ENCODE measurements at places on chromosomes 12 and 14.

DNA sequence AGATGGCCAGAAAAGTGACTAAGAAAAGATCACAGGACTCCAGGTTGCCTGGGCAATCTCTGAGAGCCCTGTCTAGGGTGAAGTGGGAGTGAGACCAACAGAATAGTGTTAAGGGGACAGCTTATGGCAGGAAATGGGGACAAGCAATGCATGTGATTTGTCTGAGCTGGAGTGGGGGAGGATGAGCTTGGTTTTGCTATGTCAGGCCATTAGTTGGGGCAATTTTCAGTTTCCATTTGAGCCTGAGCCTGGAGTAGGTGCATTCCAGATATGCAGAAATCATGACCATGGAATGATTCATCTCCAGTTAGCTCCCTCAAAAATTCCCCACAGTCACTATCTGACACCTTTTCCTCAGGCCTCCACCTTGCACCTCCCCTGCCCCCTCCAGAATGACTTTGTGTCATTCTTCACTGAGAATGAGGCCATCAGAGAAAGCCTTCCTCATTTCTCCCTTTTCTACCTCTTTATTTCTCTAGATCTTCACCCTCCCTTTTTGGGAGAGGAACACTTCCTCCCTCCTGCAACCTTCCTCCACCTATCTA lies 150.9 kb upstream of the PLEKHG7 start:
- DNase-seq = no peak

DNA sequence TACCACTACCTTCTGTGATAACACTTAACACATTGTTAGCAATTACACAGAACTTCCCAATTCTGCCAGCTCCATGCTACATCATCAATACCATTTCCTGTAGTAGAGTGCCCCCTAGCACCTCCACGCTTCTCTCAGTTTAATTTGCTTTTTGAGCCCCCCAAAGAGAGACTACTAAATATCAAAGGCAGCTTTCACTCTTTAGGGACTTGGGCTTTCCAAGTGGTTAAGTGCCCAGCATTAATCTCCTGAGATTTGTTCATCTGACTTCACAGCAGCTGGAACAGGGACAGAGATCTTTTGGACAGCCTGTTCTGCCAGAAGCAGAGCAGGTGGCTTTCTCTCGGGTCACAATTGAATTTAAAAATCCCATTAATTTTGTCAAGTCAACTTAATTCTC lies 954.9 kb downstream of the DIO2 start:
- DNase-seq = no peak

DNA sequence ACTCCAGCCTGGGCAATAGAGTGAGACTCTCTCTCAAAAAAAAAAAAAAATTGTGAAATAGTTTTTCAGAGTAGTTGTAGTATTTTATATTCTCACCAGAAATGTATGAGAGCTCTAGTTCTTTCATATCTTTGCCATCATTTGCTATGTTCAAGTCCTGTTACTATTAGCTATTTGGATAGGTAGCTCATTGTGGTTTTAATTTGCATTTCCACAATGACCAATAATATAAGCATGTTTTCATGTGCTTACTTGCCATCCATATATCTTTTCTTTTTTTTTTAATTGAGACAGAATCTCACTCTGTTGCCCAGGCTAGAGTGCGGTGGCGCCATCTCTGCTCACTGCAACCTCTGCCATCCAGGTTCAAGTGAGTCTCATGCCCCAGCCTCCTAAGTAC lies 8.4 kb upstream of the RIPK3 start:
- DNase-seq = no peak

GRCh38 chr12:12379831-12380730 lies 23.2 kb downstream of the BORCS5 start:
- DNase-seq = no peak

DNA sequence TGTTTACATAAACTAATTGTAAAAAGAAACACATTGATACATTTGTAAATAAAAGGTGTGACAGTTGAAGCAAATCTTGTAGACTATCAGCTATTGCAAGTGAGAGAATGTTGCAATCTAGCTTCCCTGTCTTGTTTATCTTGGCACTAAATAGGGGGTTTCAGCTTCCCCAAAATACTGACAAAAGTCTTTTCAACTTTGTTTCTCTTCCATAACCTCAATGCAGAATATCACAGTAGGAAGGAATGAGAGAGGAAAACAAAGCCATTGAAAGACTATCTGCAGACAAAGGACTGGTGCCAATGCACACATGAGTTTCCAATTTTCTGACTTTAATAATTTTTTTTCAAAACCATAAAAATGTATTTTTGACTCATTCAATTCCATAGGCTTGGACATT lies 886.2 kb upstream of the MGAT4C start:
- DNase-seq = no peak

DNA sequence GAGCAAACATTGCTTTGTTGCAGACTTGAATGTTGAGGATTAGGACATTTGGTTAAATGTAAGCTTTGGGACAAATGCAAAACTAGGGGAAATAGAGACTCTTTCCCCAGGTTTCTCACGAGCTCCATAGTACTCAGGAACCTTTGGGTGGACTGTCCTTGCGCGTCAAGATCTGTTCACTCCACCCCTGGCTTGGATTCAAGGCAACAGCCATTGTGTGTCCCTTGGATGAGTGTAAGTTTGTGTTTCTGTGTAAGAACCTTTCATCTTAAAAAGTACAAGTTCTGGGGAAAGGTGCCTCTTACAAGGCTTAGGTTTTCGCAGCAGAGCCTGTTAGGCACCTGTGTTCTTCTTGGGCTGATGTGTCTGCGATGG lies 3.7 kb downstream of the SUSD6 start:
- DNase-seq = no peak

GRCh38 chr12:9813821-9814798 lies 13.2 kb upstream of the KLRF1 start:
- DNase-seq = peak; percentile 83

DNA sequence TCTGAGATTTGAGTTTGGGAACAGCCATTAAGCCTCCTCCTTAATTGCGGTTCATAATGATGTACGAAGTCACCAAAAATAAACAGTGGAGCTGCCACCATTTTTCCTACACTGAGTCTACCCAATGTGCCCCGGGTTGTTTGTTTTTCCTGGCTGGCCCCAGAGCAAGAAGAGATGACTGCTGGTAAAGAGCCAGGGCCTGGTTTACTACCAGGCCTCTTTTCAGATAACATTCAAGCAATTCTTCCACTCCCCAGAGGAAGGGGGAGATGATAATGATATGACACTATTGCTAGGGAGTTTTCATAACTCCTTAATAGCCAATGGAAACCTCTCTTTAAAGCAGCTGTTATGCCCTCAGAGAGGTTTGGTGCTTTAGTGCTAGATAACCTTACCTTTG lies 42.3 kb downstream of the BRAP start:
- peak; percentile 32 for DNase-seq

GRCh38 chr14:58878439-58879139 lies 240.8 kb downstream of the DACT1 start:
- DNase-seq = no peak

DNA sequence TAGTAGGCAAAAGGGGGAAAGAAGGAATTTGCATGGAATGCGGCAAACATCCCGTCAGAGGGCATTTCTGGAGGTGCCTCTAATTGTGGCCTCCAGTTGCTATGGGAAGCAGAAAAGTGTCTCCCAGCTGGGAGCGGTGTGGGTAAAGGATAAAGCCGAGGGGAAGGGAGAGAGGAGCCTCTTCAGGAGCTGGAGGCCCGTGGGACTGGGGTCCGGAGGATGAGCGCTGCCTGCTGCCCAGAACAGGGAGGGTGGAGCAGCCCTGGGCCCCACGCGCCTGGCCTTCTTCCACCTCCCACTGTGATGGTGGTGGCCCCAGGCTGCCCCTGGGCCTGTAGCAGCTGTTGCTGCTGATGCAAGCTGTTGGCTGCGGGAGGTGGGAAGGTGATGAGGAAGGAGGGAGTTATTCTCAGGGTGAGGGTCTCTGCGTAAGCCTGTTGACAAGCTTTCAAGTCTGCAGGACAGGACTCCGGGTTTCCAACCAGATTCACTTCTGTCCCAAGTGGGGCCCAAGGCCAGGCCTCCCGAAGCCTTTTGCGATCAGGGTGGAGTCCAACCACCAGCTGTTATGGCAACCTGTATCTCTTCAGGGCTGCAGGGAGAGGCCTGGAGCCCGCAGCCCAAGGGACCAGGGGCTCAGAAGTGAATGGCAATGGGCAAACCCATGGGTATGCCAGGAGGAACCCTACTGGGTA lies 19.1 kb upstream of the PGF start:
- peak; percentile 43 for DNase-seq

DNA sequence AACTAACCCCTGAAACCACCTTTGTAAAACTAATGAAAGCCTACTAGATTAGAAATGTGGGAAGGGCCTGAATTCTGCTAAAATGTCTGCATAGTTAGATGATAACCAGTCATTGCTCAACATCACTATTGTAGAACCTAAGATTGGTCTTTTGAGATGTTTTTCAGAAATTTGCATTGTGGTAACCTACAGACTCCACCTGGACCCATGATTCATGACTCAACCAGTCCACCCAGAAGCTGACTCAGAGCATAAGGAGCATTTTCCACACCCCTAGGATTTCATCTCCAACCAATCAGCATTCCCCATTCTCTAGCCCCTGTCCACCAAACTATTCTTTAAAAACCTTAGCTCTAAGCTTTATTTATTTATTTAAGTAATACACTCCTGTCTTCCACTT lies 30.4 kb upstream of the CHGA start:
- no peak for DNase-seq

DNA sequence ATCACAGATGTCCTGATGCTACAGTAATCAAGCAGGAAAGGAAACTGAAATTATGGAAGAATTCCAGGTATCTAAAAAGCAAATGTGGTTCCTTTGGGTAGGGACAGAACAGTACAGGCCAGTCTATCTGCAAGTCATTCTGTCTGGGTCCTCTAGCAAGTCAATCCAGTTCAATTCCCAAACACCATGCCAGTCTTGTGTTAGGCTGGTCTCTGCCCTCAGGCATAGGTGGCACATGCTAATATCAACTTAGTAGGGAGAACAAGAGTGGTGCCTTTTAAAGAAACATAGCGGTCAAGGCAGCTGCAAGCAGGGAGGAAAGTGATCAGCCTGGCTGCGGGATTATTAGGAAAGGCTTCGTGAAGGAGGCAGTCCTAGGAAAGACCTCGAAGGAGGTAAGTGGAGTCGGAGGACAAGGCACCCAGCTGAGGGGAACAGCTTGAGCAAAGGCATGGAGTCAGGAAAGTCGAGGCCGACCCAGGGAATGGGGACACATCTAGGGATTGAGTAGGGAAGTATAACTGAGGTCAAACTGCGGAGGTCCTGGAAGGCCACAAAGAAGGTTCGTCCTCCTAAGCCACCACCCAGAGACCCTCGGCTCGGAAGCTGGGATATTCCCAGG lies 3.8 kb upstream of the PLEKHG6 start:
- no peak for DNase-seq

- DNase-seq = no peak
Measured at GRCh38 chr12:11568155-11568761, 81.2 kb upstream of the ETV6 start.

- DNase-seq = no peak
Measured at GRCh38 chr12:25041006-25041741, 92.3 kb upstream of the BCAT1 start.

- DNase-seq = no peak
Measured at GRCh38 chr14:36955376-36955775, 217.0 kb downstream of the SLC25A21 start.

- no peak for DNase-seq
Measured at GRCh38 chr12:49875115-49875720, 28.5 kb downstream of the FAIM2 start.

DNA sequence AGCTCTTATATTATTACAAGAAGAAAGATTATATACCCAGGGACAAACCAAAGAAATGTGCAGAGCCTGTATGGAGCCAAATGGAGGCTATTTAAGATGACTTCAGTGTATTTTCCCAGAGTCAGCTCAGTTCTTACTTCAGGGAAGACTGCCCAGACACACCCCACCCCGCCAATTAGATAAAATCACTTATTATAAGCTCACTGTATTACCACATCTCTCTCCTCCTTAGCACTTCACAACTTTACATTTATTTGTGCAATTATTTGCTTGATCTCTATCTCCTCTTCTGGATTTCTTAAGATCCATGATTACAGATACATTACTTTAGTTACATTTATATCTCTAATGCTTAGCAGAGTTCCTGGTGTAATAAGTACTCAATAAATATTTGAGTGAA lies 24.7 kb upstream of the WDR89 start:
- no peak for DNase-seq

- no peak for DNase-seq
Measured at GRCh38 chr12:106564678-106565329, 18.0 kb upstream of the RFX4 start.

GRCh38 chr14:65101631-65102440 lies 481 bp downstream of the MAX start:
- DNase-seq = peak; percentile 69

- no peak for DNase-seq
Measured at GRCh38 chr14:51929910-51930682, 59.2 kb upstream of the RTRAF start.

DNA sequence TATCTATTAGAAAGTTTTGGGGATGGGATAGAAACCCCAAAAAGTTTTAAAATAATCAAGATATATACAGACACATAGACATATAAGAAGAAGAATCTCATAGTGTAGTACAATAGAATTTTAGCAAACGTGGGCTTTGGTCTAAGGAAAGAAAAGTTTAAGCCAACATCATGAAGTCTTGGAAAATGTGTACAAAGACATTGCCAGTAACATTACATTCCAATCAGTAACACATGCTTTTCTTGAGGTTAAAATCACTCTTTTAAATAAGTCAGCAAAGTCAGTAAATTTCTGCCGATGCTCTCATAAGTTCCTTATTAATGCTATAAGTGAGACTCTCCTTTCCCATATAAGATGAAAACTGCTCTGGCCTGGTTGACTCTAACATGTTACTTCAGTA lies 201.1 kb upstream of the LRIG3 start:
- DNase-seq = no peak

GRCh38 chr12:103884316-103884715 lies 43.3 kb upstream of the NT5DC3 start:
- no peak for DNase-seq

- DNase-seq = peak; percentile 56
Measured at GRCh38 chr14:52840877-52841276, 49.5 kb upstream of the GNPNAT1 start.

- DNase-seq = no peak
Measured at GRCh38 chr12:123229051-123229450, 3.9 kb downstream of the MPHOSPH9 start.

- DNase-seq = no peak
Measured at GRCh38 chr14:24813089-24813815, 179.3 kb upstream of the GZMB start.

GRCh38 chr12:29054858-29055663 lies 94.0 kb upstream of the FAR2 start:
- DNase-seq = no peak
